Muscle of back (tissue), 13 donors: ENCODE measurements at places on chromosomes 3 and 15.

DNA sequence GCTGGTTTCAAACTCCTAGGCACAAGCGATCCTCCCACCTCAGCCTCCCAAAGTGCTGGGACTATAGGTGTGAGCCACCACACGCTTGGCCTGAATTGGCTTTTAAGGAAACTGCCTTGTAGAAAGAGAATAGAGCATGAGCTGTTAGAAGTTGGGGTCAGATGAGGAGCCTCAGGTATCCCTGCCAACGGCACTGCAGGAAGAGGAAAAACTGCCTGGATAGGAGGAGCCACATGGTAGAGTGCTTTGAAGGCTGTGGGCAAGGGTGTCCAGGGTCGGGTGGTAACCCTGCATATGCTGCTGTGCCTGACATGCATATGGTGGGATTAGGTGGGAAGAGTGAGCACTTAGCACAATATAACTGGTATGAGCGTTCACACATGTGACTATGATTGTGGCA is 55.0 kb downstream of the BSN start:
- DNase-seq: no peak

- DNase-seq: peak; percentile 25
Measured at GRCh38 chr3:140501061-140501769, 176.6 kb upstream of the TRIM42 start.

GRCh38 chr3:105413343-105413887 is 46.7 kb downstream of the ALCAM start:
- no peak for DNase-seq

DNA sequence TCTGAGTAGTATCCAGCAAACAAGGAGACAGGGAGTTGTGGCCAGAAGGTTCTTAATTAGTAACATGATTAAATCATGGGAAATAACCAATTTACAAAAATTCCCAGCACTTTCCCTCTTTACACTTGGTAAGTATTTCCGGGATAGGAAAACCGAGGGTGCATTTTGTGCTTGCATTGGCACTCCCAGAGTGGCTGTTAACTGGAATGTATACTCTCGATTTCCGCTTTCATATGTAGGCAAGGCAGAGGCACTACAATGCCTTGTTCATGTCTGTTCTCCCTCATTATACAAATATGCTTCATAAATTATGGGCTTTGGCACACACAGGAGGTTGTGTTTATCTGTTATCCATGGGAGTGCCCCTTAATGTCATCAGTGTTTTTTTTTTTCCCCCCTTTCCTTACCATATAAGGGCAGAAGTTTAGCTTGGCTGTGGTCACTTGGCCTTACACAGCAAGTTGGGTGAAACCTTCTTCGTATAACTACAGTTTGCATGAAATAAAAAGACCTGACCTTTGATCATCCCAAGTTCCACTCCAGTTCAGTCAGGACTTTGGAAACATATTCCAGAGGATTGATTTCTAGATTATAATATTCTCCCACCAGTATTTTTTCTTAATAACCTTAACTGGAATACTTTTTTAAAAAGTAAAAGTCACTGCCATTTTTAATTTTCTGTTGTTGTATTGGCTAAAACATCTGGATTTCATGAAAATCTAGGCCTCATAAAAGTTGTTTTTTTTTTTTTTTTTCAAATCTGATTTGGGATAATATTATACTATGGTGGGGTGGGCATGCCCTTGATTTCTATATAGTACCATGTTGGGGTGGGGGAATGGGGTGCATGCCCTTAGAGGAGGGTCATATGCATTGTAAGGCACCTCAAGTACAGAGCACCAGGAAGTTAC is 8.9 kb downstream of the TPM1 start:
- no peak for DNase-seq

DNA sequence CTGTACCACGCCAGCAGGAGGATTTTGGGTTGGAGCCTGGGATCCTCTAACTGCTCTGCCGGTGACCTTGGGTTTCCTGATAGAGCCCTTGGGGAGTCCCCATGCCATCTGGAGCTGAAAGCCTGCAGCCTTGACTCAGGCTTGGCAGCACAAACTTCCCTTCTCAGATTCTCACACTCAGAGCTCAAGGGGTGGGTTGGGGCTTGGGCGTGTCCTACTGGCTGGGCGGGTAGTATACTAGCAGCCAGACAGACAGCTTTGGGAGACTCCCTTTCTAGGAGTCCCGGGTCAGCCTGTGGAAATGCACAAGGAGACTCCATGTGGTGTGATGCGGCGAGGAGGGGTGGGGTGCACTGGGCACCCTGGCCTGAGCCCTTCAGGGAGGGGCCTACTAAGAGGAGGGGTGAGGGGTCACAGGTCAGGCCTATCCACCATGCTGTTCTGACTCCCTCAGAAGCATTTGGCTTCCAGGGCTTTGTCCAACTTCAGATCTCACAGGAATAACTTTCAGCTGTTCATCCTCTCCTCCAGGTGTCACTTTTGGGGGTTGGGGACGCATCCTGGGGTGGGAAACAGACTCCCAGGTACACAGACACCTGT is 21.6 kb upstream of the PLXNA1 start:
- peak; percentile 59 for DNase-seq

DNA sequence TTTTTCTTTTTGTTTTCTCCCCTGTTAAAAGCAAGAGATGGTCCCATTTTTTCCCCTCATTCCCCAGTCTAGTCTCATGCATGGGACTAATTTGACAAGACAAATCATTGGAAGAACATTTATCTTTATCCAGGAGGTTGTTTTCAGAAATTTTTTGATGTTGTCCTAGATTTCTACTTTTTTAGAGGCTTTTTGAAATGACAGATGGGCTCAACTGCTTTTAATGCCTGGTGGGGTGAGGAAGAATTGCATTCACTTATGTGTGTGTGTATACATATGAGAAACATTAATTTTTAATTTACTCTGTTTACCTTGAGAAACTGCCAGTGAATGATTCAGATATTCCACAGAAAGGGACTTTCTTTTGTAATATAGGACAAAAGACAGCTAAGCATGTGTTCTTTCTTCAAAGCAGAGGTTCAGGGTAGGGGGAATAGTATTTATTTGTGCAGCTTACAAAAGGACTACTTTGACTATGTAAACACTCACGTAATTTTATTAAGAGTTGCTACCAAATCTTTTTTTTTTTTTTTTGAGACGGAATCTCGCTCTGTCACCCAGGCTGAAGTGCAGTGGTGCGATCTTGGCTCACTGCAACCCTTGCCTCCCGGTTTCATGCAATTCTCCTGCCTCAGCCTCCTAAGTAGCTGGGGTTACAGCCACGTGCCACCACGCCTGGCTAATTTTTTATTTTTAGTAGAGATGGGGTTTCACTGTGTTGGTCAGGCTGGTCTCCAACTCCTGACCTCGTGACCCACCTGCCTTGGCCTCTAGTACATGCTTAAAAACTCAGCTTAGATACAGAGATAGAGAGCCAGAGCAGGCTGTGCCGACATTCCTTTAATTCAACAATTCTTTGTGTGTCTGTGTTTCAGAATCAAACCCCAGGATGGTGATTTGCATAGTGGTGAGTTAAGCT is 130.1 kb upstream of the RARB start:
- peak; percentile 51 for DNase-seq

DNA sequence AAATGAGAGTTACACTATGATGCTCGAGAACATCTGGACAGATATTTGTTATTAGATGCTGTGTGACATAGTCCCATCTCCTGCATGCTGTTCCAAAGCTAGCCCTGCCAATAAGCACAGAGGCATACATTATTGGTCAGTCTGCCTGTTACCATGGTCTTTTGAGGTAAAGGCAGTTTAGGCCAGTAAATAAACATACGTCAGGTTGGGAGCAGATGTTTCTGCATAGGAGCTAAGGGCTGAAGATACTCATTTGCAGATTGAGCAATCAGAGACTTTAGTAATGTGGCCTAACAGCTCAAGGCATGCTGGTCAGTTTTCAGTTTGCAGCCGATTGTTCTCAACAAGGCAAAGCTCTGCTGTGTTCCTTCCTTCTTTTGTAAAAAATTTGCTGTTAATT is 192.9 kb downstream of the ADAMTSL3 start:
- peak; percentile 90 for DNase-seq

DNA sequence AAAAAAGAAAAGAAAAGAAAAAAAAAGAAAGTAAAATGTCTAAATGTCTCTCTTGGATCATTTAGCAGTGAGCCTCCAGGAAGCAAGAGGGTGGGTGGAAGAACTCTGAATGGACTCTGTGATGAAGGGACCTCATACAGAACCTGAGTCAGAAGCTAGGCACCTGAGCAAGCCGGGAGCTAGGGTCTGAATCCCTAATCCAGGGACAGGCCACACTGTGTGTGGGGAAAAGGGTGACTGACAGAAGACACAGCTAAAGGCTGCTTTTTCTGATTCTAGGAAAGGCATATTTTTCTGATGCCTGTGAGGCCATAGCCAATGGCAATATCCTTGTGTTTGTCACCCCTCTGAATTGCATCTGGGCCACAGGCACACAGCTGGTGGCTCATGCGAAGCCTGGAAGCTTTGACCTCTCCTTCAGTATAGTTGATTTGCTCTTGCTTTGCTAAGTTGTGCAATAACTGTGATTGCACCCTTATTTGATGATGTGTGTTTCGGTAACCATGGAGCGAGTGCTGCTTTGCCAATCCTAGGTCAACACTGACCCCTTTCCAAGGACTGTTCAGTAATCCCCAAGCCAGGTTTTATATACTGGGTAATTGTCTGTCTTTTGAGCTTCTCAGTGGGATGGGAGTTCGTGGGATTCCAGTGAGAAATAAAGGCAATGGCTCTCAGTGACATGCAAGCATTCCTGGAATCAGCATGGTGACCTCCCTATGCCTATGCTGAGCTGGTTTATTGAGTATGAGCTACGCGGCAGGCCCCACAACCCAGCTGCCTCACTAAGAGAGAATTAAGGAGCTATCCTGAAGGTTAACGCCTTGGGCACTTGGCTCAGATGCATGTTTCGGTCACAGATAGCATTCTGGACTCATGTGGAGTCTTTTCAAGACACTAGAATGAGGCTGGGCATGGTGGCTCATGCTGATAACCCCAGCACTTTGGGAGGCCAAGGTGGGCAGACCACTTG is 49.0 kb upstream of the OSBPL11 start:
- DNase-seq: peak; percentile 10

- DNase-seq: no peak
Measured at GRCh38 chr15:89400116-89400781, 65.6 kb upstream of the POLG start.

- peak; percentile 76 for DNase-seq
Measured at GRCh38 chr15:100902436-100903167, 16.6 kb upstream of the LRRK1 start.

DNA sequence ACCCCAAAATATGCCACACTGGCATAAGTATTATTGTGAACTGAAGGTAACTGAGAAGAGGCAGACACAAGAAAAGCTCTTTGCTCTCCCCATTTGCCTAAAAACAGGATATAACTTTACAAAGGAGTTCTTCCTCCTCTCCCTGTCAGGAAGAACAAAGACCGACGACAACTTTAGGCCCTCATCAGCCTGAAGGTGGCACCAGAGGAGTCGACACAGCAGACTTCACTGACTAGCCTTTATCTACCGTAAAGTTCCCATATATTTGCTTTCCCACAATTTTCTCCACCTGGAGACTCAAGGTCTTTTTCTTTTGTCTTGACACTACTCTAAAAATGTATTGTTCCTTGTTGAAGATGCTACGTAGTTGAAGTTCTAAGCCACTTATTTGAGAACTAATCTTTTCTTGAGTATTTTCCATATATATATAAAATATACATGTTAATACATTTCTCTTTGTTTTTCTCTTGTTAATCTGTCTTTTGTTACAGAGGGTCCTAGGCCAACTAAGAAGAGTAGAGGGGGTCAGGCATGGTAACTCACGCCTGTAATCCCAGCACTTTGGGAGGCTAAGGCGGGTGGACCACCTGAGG is 16.2 kb upstream of the XIRP1 start:
- no peak for DNase-seq

- peak; percentile 26 for DNase-seq
Measured at GRCh38 chr3:187669675-187670504, at the start of gene SST. TSS of gene SST (minus strand) at chr3:187670394. CDS start at chr3:187670291, 103 bp downstream.

- DNase-seq: no peak
Measured at GRCh38 chr3:141127344-141128125, 76.4 kb downstream of the SPSB4 start.

- peak; percentile 61 for DNase-seq
Measured at GRCh38 chr3:48560648-48561018, 2.9 kb downstream of the UCN2 start.

DNA sequence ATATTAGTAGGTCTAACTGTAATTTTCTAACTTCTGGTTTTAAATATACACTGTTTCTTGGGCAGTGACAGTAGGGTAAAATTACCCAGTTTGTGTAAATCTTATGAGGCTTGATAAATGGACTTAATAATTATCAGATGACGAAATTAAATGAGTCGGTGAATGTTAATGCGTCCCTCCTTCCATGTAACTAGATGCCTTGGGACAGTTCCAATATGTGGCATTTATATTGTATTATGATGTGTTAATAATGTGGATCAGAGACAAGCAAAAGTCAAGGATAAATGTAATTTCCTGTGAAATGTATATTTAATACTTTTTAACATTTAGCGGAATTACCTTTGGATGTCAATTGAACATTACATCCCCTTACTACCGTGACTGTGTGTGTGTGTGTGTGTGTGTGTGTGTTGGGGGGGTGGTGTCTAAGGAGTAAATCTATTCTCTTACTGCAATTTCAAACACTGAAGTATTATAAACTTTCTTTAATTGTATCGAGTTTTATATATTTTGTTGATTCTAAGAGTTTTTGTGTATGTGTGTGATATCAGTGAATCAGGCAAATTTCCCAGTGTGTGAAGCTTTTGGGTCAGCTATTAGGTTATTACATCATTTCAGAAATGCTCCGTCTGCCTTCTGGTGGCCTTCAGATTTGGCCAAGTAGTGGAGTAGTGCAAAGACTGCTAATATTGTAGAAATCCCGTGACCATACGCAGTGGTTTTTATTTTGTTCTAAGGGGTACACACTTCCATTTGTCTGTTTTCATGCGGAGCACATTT is 50.1 kb downstream of the CNTN4 start:
- DNase-seq: no peak
